ENCODE measurements at places on chromosomes 6 and 20.

- DNase-seq, result no peak
These were observed 24.5 kb downstream of the PXDC1 start for GRCh38 chr6:3727036-3727435.

GRCh38 chr6:149340200-149340599, 22.7 kb downstream of the TAB2 start:
- no peak for DNase-seq

GRCh38 chr6:167855825-167856425, 29.2 kb downstream of the AFDN start:
- DNase-seq, result no peak

DNA sequence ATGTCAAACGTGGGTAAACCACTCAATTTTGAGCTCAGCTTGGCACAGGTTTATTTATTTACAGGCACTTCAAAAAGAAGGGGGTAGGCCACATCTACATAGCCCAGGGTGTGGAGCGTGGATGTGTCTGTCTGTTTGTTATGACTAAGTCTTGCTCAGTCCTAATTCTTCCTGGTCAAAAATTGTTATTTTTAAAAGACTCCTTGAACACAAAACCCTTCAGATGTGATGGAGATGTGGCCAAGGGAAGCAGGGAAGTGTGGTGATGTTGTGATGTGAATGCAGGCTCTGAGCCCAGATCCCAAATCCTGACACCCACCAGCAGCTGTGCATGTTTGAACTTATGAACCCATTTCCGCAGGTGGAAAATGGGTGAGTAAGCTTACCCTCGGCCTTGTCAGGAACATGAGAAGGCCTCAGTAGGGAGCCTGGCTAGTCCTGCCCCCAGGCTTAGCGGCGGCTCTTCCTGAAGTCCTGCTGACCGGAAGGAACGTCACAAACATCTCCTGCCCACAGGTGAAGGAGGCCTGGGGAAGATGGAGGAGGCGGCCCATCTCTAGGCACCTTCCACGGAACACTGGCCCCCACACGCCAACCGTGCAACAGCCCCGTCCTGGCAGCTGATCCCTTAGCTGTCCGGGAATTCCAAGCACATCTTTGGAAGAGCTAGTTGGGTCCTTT, 119.7 kb downstream of the MYLK4 start:
- no peak for DNase-seq

GRCh38 chr6:15490242-15491100, 172.4 kb downstream of the DTNBP1 start:
- no peak for DNase-seq

- no peak for DNase-seq
These were observed 80.4 kb upstream of the CD93 start for GRCh38 chr20:23166563-23166962.

DNA sequence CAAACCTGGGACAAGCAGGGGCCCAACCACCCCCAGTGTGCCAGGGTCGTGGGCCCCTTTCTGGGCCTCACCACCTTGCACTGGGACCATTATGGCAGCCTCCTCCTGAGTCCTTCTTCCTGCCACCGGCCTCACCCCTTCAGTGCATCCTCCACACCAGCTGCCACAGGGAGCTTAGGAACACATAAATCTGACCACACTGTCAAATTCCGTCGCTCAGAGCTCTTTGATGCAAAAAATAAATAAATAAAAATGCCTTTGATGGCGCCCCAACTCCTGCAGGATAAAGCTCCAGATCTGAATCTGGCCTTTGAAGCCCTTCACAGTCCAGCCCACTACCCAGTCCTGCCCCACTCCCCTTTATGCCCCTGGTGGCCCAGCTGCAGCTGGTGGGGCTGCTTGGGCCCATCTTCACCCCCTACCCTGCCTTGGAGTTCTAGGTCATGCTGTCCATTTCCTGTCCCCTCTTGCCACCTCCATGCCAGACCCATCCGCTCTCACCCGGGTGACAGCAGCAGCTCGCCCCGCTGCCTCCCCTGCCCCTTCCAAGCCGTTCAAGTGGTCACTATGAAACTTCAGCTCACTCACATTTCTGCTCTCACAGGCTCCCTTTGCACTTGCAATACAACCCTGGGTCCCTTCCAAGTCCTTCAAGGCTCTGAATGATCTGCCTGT, 16.0 kb downstream of the MYH7B start:
- DNase-seq, result no peak

GRCh38 chr20:63246490-63247288, 7.6 kb downstream of the NKAIN4 start:
- DNase-seq, result no peak

DNA sequence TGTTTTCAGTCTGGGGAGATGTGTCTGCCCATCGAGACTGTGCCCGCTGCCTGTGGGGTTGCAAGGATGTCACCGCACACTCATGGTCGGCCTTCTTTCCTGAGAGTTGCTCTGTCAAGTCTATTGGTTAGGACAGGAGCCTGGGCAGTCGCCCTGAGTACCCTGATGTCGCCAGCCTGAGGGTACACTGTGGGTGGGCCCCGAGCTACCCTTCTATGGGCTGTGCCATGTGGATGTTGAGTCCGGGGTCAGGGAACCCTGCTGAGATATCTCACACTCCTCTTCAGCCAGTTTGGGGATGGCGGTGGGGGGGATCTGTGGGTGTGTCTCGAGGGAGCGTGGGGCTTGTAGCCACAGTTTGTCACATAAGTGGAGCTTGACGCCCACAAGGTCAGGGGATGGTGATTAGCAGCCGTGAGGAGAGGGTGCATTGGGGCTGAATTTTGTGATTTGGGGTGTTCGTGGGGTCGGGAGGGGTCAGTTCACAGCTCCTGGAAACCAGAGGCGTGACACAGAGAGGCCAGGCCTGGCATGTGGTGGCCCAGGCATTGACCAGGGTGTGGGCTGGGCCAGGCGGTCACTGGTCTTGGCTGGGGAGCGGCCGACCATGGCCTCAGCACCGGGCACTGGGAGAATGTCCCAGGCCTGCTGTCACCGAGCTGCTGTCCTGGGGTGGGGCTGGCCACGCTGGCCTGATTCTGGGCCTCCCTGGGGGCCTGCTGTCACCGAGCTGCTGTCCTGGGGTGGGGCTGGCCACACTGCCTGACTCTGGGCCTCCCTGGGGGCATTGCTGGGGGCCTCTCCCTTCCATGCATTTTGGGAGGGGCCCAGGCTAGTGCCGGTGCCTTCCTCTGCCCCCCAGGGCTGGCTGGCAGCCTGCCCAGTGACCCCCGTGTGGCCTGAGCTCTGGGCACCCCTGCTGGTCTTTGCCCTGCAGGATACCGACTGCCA, 1.6 kb upstream of the NPBWR2 start:
- DNase-seq, result no peak

- no peak for DNase-seq
These were observed 36.8 kb upstream of the TENT5A start for GRCh38 chr6:81789291-81789690.

- DNase-seq, result no peak
These were observed 331.3 kb downstream of the CDH4 start for GRCh38 chr20:61583356-61583755.

- DNase-seq, result no peak
These were observed 67.0 kb downstream of the TNFRSF21 start for GRCh38 chr6:47242483-47243386.

GRCh38 chr20:18904624-18905023, 91.0 kb downstream of the SCP2D1 start:
- no peak for DNase-seq

- no peak for DNase-seq
These were observed 76.9 kb downstream of the NOL4L start for GRCh38 chr20:32507998-32508774.

DNA sequence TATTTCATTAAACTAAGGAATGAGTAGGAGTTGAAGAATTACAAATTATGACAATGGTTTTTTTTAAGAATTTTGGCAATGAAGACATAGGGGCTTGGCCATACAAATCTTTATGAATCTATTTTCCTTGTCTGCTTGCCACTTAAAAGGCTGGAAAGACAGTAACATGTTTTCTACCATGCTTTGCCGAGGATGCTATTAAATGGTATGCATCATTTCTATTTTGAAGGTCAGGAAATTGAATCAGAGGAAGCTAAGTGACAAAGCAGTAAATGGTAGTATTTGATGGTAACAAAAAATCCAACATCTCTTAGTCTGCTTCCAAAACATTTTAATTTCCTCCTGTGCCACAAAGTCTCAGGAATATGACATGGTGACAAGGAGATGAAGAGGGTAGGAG, 287.2 kb downstream of the RFPL4B start:
- DNase-seq, result no peak

DNA sequence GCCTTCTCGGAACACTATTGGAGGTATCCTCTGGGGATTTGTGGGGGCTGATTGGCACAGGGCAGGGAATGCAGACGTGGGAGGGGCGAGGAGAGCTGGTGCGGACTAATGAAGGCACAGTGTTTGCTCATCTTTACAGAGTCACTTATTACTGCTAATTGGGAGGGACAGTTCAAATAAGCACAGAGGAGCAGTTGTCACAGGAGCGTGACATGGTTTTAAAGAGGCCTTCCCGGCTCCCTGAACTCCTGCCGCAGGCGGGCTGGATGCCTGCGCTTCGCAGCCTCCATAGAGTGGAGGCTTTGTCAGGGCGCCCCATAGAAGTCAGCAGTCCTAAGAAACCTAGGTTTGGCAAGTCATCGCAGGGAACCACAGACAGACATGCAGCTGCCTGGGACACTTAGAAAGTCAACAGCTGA, 149.6 kb downstream of the LINC00237 start:
- DNase-seq, result no peak

DNA sequence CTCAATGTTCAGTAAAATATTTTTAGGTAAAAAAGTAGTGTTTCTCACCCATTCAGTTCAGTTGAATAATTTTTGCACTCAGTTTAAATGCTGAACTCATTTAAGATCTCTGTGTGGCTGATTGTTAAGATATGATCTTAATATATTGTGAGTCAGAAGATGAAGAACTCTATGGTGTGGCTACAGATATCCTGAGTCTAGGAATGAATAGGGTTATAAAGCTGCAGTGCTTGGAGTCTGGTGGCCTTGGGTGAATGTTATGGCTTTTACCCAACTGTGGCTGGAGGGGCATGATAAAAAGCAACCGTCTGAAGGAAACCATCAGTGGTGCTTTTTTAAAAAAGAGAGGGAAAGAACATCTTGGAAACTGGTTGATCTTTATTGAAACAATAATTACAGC, 65.9 kb downstream of the CCN2 start:
- no peak for DNase-seq

GRCh38 chr6:74689601-74690000, 516.3 kb downstream of the COL12A1 start:
- DNase-seq, result no peak

DNA sequence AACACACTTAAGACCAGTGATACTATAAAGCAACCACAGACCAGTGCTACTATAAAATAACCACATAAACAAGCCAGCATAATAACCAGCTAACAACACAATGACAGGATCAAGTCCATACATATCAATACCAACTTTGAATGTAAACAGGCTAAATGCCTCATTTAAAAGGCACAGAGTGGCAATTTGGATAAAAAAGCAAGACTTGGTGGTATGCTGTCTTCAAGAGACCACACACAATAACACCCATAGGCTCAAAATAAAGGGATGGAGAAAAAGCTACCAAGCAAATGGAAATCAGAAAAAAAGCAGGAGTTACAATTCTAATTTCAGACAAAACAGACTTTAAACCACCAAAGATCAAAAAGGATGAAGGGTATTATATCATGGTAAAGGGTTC, 19.8 kb upstream of the ELOVL4 start:
- DNase-seq, result no peak

DNA sequence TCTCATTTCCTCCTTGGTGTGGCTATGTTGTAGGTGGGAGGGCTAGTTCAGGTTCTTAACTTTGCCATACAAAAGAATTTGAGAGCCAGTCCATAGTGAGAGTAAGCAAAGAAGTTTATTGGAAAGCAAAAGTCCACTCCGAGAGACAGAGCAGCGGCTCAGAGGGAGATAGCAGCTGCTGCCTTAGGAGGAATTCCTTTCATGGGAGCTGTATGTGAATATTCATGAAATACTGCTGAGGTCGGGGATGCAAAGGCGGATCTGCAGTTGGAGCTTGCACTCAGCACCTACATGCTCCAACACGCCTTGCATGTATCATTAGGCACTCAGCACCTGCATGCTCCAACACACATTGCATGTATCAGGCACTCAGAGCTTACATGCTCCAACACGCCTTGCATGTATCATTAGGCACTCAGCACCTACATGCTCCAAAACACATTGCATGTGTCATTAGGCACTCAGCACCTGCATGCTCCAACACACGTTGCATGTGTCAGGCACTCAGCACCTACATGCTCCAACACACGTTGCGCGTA, 54.9 kb downstream of the CDH4 start:
- DNase-seq, result no peak

DNA sequence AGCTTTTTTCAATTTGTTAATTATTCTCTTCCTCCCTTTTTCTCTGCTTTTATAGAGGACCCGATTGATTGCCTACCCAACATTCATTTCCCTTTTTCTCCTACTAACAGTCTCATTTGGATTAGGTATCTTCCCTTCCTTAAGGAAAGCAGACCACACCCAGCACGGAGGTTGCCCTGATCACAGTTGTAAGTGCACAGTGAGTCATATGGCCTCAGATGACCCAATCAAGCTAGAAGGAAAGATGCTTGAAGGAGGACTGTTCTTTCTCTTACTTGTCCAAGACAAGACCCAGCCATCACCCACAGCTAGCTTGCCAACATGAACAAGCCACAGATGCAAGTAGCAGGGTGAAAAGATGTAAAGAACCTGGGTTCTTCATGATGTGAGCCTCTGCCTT, 518.6 kb downstream of the PKHD1 start:
- DNase-seq, result no peak

DNA sequence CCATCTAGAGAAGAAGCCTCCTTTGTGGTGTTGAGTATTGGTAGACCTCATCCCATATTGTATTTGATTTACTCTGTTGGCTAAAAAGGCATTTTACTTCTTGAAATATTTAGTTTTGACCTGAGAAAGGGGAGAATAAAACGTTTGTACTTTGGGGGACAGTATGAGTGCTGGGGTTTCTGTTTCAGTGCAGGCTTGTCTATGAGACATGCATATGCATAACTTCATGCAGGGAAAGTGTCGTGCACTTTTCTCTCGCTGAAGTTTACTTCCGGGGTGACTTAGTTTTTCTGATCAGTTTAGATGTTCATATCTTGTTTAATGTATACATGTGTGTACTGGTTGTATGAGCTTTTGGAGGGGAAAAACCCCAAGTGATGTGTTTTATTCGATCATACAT, 59.5 kb downstream of the UTRN start:
- DNase-seq, result no peak

- DNase-seq, result no peak
These were observed 809.7 kb downstream of the MAFB start for GRCh38 chr20:39879296-39879695.

- no peak for DNase-seq
These were observed 63.9 kb upstream of the MPC1 start for GRCh38 chr6:166446567-166447065.
